ENCODE measurements at places on chromosomes 3 and 15.

- DNase-seq, result no peak
Observed at GRCh38 chr3:12866836-12867235, 25.5 kb upstream of the RPL32 start.

DNA sequence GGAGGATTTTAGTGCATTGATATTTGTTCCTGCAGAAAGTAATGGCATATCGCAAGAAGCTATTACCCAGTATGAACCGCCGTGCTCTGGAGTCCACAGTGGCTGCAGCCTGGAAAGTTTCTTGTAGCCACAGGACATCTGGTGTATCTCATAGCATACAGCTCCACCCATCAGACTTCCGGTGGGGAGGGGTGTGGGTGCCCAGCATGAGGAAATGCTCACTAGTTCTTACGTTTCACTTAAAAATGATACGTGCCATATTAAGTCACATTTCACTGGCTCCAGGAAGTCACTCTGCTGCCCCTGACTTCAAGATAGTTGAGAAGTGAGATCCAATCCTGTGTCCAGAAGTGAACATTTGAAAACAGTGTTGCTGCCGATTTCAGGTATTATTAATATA is 990.4 kb downstream of the GBE1 start:
- no peak for DNase-seq

- no peak for DNase-seq
Observed at GRCh38 chr3:53328746-53329145, 18.6 kb downstream of the DCP1A start.

GRCh38 chr3:15151166-15151565 is 52.2 kb upstream of the RBSN start:
- DNase-seq, result no peak

GRCh38 chr15:87610366-87610765 is 646.2 kb downstream of the NTRK3 start:
- no peak for DNase-seq

- no peak for DNase-seq
Observed at GRCh38 chr3:17430582-17430981, 311.8 kb downstream of the TBC1D5 start.
